ENCODE measurements at places on chromosomes 7 and 10.

DNA sequence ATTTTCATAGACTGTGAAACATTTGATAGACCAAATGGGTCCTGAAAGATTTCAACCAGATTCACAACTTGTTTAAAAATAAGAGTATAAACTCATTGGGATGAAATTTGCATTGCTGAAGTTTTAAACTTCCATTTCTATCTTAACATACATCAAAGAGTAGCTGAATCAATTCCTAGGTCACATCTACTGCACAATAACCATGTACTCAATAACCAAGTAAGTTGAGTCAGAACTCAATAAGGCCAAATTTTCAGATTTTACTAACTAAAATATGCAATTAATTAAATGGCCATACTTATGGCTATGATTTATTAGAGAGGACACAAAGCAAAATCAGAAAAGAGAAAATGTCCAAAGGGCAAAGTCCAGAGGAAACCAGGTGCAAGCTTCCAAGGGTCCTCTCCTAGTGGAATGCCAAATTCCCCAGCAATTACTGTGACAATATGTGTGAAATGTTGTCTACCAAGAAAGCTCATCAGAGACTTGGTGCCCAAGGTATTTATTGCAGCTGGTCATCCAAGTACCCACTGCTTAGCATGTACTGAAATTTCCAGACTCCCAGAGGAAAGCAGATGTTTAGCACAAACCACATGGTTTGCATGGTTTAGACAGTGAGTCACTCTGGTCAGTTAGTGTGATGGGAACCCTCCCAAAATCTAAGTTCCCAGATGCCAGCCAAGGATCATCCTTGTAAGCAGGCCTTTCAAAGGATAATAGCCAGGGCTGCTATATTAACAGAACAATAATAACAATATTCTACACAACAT is 238.9 kb downstream of the IPMK start:
- no peak for DNase-seq

DNA sequence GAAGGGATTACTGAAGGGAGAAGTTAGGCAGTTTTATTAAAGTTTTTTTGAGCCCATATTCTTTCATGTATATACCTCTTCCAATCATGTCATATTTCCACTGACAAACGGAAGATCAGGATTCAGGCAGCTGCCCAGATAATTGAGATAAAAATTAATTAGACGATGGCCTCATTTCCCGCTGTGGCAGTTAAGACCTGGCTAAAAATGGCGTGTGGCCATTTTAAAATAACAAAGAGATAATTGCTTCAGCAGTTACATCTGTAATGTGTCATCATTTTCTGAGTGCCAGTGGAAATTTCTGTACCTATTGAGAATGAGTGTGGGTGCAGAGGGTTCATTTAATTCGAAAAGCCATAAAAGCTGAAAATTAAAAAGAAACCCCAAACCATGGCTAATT is 215.1 kb downstream of the STK31 start:
- no peak for DNase-seq

GRCh38 chr7:71746006-71746405 is 614.1 kb downstream of the GALNT17 start:
- no peak for DNase-seq

GRCh38 chr10:97278491-97278989 is 13.9 kb downstream of the ARHGAP19 start:
- no peak for DNase-seq

DNA sequence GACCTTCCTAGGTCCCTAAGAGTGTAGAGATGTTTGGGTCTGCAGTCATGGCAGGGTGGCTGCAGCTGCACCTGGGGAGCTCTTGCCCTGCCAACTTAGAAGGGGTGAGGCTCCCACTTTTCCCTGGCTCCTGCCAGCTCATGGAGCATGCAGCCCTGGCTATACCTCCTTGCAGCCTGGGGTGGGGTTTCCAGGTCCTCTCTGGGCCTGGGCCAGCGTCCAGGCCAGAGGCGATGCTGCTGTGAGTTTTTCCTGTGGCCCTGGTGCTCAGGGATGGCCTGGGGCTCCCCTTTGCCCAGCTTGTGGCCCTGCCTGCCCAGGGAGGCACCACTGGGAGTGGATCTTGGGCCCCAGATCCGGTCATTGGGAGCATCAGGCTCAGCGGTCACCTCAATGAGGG is 109.8 kb upstream of the FAM180A start:
- DNase-seq, result no peak

DNA sequence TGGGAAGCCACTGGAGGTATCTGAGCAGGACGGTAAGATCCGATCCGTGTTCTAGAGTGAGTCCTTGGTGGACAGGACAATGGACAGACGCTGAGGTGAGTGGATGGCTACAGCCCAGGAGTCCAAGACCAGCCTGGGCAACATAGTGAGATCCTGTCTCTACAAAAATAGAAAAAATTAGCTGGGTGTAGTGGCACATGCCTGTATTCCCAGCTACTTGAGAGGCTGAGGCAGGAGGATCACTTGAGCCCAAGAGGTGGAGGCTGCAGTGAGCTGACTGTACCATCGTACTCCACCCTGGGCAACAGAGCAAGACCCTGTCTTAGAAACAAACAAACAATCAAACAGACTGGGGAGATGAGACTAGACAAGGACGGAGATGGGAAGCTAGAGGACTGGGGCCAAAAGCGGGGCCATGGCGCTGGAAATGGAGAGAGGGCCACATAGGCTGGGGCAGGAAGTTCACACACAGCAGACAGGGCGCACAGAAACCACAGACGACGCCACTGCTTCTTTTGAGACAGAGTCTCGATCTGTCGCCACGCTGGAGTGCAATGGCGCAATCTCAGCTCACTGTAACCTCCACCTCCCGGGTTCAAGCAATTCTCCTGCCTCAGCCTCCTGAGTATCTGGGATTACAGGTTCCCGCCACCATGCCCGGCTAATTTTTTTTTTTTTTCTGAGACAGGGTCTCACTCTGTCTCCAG is 24.7 kb downstream of the DAGLB start:
- DNase-seq, result no peak

- DNase-seq, result no peak
Observed at GRCh38 chr7:90736968-90737939, 141.1 kb downstream of the CDK14 start.

DNA sequence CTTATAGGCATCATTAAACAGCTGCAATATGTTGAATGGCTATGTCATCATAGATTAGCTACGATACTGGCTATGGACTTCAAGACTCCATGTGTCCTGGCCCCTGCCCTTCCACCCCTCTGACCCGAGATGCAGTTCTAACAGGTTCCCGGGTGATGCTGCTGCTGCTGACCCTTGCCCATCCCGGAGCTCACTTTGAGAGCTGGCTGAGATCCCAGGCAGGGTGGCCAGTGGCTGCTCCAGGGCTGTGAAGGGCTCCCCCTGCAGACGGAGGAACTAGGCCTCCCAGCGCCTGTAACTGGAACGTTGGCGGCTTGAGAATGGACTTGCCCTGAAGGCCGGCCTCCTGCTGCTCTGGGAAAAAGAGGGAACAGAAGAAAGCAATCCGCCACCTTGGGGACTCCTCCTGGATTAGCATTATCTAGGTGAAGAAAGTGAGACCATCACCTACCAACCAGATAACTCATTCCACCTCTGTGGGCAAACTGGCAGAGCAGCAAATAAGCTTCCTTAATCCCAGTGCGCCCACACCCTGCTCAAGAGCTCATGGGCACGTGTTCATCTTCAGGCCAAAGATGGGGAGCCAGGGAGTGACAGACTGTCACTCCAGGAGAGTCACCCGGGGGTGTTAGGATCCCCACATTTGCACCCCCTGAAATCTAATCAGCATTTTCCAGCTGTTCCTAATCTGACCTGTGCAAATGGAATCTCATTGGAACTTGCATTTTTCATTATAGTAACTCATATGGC is 56.8 kb downstream of the PARP12 start:
- DNase-seq, result no peak
